Stimulated activated CD4-positive, alpha-beta T cell treated with anti-CD3 and anti-CD28 coated beads, Interleukin-1b, Interleukin-23, amount 100 ng/mL, for 1 hour (primary cell): ENCODE measurements at places on chromosomes 7 and 10.
A peak's percentile ranks its signal among the peaks of the same experiment; 100 is the strongest.

DNA sequence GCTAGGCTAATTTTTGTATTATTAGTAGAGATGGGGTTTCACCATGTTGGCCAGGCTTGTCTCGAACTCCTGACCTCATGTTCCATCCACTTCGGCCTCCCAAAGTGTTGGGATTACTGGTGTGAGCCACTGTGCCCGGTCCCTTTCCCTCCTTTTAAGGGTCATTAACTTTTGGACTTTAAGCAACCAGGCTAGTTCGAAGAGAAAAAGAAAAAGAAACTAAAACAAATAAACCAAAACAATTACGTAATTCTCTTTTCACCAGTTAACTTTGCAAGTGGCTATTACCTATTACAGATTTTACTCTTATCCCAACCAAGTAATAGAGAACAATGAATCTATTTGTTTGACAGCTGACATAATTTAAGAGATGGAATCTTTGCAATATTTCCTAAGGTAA lies 72.8 kb upstream of the SEMA3C start:
- DNase-seq = no peak

DNA sequence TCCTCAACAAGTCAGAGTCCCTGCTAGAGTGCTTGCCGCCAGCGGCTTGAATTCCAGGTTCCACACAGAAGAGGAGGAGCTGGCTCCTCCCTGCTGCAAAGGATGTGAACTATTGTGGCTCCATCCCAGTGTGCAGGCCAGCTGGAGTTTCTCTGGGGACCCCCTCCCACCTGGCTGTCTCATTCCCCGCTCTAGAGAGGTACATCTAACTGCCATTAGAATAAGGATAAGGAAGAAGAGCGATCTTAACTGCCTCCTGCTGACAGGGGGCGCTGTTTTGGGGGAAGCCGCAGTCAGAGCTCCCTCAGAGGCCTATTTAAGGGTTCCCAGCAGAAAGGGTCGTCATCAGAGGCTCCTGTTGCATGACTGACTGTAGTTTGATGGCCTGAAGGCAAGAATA lies 40.8 kb upstream of the HECW1 start:
- no peak for DNase-seq

DNA sequence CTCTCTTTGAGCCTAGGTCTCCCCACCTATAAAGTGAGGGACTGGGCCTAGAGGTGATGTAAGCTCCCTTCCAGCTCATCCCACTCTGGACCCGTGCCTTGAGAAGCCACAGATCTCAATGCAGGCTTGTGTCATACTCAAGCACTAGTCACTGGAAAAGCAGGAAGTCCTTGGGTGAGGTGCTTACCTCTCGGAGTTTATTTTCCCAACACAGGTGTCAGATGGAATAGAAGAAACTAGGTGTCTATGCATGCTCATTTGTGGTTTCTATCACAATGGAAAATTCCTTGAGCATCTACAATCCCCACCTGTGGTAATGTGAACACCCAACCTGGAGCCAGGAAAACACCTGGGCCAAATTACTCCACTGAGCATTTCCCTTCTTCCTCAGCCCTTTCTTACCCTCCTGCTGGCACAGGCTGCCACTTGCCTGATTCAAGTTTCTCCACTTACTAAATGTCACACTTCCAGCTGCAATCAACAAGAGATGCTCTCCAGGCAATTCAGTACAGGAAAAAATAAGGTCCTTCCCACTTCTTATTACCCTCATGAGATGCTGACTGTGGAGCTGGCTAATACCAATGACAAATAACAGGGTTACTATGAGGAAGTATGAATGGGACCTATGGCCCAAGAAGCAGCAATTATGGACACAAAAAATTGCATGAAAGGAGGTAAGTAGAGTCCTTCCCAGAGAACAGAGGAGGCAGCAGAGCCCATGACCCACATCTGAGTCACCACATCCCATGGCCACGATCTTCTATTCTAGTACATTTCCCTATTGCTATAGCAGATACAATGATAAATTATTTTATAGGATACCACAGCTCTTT lies 13.1 kb downstream of the LSM5 start:
- no peak for DNase-seq

DNA sequence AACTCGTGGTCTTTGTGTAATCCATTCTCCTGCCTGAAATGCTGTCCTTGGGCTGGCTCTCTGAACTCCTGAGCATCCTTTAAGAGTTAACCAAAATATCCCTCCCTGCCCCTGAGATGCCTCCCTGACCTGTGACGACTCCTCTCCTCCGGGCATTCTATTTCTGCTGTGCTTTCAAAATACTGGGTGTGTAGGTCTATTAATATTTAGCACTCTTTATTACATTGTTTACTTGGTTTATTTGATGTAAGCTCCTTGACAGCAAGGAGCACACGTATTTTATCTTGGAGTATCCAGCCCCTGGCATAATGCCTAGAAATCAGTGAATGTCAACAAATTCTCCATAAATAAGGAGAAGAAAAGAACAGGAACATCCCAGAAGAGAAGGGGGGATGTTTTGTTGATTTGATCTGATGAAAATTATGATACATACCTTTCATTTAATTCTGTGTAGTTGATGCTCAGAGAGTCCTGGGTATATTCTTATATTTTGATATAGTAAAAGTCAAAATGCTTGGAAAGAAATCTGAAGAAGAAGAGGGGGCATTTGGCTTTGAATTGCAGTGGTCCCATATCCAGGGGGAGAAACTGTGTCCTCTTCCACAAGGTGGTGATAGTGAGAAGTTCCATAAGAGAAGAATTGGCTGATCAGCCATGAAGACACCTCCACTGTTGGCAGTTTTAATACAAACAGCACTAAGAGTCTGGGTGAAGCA lies 107.7 kb upstream of the MPP7 start:
- no peak for DNase-seq

DNA sequence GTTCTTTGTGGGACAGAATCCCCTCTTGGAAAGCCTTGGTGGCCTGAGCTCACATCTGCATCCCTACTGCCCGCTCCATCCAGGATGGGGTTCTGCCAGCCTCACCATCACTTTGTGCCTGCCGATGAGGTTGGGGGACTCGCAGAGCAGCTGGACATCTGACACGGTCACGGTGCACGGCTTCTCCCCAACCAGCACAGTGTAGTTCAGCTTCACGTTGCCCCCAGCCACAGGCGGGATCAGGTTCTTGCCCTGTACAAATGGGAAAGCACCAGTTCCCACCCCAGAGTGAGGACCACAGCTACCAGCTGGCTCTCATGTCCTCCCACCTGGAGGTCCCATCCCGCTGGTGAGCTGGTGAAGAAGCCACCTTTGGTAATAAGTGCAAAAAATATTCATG lies 395.8 kb downstream of the PLXNA4 start:
- no peak for DNase-seq

DNA sequence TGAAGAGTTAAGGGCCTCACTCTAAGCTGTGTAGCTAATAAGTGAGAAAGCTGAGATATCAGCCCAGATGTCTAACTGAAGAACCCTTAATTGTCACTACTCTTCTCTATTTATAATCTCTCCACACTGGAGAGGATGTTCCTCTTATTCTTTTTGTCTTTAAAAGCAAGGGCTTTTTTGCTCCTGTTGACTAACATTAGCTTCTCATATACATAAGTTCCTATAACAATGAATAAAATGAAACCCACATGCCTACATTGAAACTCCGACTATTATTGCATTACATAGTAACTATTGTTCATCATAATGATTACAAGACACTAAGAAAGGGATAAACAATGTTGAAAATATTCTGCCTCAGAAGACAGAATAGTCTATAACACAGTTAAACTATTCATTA lies 67.1 kb downstream of the GNAT3 start:
- DNase-seq = no peak

GRCh38 chr10:123154711-123155505 lies 706 bp downstream of the BUB3 start:
- no peak for DNase-seq

DNA sequence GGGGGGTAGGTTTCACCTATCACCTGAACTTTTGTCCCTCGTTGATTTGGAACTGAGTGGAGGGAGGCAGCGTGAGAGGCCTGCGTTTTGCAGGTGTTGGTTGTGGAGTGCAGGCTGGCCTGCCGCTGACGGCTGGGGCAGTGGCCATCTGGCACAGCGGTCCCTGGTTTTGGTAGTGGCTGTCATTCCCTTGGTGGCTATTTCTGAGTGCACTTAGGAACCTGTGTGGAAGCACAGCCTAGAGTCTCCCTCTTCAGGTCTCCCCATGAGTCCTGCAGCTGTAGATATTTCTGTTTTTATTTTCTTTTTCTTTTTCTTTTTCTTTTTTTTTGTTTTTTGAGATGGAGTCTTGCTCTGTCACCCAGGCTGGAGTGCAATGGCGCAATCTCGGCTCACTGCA lies 129.2 kb downstream of the CUL2 start:
- no peak for DNase-seq

DNA sequence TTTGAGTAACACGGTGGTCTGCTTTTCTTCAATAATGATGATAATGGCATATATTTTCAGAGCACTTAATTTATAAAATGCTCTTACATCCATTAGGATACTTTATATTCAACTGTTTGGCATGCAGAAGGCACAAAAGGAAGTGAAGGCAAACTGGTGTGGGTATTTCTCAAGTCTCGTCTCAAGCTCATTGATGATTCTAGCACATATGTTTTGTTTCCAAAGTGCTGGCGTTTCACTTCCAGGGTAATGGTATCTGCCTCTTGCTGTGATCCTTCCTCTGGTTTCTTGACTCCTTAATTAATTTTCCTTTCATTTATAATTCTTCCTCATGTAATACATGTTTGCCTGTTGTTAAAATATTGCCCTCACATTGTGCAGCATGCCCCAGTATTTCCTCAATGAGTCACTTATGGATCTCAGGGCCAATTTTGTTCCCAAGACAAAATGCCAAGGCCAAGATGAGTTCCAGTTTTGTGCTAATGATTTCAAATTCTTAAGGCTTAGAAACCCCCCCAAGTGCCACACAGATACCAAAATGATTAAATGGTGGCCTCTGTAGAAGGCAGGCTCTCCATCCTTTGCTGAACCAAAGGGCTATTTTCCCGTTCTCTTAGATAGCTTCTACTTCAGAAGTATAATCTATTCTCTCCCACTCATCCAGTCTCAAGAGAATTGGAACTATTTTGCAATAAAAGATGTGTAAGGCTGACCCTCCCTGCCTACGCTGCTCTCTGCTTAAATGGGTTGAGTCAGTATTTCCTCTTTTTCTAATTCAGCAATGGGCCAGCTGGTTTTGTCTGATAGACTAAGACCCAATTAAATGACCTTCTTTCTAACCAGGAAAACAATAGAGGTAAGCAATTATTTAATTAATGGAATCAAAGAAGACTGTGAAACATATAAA lies 171.2 kb downstream of the ZNF365 start:
- no peak for DNase-seq

DNA sequence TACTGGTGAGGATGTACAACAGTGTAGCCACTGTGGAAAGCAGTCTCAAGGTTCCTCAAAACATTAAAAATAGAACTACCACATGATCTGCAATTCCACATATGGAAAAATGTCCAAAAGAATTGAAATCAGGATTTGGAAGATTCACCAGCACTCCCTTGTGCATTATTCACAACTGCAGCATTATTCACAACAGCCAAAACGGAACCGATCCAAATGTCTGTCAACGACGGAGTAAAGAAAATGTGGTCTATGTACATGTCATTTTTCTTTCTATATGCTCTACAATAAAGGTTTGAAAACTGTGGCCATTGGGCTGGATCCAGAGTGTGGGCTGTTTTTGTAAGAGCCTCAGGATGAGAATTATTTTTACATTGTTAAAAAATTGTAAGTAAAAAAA lies 1206.1 kb upstream of the CELF2 start:
- no peak for DNase-seq

- DNase-seq = no peak
Observed at GRCh38 chr7:20744954-20745446, 41.7 kb downstream of the SP8 start.

GRCh38 chr10:108545921-108546320 lies 1377.4 kb downstream of the XPNPEP1 start:
- DNase-seq = no peak

GRCh38 chr7:134451656-134452055 lies 7.2 kb downstream of the AKR1B1 start:
- DNase-seq = no peak

DNA sequence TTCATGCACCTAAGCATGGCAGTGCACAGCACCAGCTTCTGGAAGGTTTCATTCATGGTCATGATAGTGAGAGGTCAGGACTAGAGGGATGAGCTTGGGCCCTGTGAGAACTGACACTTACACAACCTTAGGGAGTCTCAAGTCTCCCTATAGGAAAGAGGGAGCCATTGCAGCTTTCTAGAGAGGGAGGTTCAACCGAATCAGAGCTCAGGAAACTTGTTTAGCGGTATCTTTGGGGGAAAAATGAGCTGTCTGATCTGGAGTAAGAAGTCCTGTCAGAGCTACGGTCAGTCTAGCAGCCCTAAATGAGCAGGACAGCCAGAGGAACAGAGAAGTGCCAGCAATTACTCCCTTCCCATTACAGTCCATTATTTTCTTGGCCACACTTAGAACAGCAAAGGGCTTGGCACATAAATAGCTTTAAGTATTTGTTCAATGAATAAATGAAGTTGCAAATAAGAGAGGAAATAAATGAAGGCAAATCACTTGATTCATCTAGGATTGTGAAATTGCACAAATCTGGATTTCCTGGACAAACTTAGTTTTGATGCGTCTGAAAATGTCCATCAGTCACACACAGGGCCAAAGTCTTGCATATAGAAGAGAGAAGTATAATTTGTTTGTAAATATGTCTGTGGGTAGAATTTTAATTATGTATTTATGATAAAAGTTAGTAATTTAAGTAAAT lies 262.0 kb downstream of the GLI3 start:
- DNase-seq = no peak

GRCh38 chr7:129240119-129240820 lies 15.4 kb downstream of the AHCYL2 start:
- DNase-seq = no peak

- no peak for DNase-seq
Observed at GRCh38 chr7:42083284-42083683, 153.7 kb downstream of the GLI3 start.

- DNase-seq = peak; percentile 9
Observed at GRCh38 chr10:3192856-3193635, 20.5 kb upstream of the PITRM1 start.

DNA sequence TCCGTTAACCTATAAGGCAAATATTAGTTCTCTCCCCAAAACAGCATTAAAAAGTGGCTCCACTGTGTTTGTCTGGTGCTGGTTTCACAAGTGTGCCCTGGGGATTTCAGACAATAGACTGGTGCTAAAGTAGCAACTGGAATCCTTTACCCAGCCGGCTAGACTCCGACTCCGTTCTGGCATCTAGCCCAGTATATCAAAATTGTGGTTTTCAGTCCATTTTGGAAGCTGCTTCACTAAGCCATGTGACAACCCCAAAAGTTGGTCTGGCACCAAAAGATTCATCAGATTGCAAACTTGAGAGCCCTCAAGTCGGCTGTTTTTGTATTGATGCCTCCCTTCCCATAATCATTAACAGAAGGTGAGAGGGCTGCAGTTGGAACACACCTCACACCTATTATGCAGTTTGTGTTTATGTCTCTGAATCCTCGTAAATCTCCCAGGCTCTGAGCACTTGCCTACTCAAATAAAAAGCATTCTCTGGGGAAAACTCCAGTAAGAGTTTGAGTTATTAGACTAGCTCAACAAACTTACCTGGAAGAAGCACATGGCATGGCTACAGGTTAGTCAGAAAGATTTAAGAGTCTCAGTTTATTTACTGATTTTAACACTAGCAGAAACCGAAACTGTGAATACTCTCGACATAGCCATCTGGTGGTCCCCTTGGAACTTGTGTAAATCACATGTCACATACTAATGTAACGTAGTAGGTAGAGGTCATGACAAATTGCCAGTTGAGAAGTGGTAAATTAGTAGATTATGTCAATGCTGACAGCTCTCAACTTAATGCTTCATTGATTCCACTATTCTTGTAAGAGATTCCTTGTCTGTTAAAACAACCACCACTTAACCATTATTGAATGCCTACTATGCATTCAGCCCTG lies 14.8 kb upstream of the WNT16 start:
- DNase-seq = no peak
